ENCODE measurements at places on chromosomes 6 and 20. TPM values are rescaled to one million over a fixed set of nuclear protein-coding genes. Genes with fewer than 3 reads are reported as not detected.

VPS52 gene
- total RNA-seq, result 73.5 TPM

DNA sequence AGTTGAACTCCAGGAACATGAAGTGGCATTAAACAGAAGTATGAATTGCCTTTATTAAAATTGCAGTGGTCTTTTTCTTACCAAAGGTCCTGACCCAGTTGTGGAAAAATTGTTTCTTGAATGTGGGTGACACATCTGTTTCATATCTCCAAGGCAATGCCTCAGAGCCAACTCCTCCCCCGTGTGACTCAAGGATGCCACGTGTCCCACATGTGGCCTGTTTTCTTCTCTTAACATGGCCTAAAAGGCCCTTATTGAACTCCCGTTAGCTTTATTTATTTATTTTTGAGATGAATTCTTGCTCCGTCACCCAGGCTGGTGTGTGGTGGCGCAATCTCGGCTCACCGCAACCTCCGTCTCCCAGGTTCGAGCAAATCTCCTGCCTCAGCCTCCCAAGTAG is 128.4 kb upstream of the ESR1 start:
- no peak for DNase-seq

SYNDIG1 gene
- not detected for total RNA-seq

- no peak for DNase-seq
Measured at GRCh38 chr6:156161471-156161870, 615.7 kb upstream of the ARID1B start.

KIF3B gene
- total RNA-seq, result 20.8 TPM

SLA2 gene
- total RNA-seq, result 5.0 TPM

CCN5 gene
- not detected for total RNA-seq

- DNase-seq, result no peak
Measured at GRCh38 chr6:102407886-102408741, 1014.6 kb downstream of the GRIK2 start.

DNA sequence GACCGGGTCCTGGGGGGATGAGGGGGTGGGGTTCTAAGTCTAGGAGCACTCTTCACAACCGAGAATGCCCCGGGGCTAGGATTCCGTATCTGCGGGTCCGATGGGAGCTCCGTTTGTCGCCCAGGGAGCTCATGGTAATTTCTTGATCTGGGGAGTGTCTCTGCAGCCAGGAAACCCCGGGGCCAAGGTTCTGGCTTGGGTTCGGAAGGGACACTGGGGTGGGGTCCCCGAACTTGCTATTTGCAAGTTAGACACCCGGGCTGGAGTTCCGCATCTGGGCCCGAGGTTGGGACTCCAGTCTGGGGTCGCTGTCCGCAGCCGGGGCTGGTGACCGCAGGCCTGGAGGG is 397 bp downstream of the PEDS1 start:
- DNase-seq, result peak; percentile 24
